ENCODE measurements at places on chromosomes 11 and 22.

DNA sequence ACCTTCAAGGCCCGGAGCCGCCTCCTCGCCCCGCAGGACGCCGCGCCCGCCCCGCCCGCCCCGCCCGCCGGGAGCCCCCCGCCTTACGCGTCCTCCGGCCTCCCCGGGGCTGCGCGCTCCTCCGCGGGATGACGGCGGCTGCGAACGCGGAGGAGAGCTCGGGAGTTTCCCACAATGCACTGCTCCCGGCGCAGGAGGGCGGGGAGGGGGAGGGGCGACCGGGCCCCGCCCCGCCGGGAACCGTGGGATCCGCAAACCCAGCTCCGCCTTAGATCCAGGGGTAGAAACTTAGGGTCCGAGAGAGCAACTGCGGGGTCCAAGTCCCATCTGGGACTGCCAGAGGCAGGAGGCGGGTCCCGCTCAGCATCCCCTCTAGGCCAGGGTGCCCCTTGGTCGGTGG, at the start of gene CEND1:
Gene CEND1 (minus strand): TSS at position 148 of the 400 bp plus-strand sequence. CDS start 1,514 bp downstream, outside the sequence.
- DNase-seq: no peak

DNA sequence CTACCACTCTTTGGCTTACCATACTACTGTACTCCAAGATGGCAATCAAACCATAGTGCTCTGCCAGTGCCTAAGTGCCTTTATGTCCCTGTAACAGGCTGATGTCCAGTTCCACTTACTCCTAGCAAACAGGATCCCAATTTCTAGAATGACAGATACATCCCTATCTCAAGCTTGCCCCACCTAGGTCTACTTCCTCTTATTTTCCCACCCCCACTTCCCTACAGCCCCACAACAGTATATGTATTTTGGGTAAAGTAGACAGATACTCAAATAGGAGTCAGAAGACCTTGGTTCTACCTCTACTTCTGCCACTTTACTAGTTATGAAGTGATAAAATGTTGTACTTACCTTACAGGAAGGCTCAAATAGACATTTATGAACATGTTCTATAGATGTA, 24.1 kb downstream of the SIK3 start:
- no peak for DNase-seq

DNA sequence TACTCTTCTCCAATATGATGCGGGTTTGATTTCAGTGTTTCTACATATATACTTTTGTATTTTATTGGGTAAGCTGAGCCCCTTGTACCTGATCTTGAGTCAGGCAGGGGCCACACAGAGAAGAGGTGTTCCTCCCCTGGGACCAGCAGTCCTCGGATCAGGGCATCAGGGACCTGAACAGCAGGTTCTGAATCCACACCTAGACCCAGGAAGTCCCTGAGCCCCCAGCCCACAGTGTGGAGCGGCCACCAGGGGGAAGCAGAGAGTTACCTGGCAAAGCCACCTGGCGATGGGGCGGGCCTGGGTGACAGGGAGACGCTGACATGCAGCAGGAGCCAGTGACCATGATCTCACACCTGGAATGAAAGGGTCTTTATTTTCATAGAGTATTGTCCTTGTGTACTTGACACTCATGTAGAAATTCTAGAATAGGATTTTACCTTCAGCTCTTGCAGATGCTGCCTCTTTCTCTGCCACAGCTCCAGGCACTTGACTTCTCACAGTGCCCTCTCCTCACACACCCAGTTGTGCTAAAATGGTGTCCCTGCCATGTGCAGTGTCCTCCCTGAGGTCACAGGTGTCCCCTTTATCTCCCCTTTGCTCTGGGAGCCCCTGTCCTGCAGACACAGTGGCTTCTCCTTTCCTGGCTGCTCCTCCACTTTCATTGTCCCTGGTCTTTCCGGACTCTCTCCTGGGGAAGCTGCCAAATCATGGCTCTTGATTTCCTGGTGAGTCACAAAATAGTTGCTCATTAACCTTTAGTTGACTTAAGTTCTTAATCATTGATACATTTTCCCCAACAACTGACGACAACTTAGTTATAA, 48.5 kb downstream of the GGTLC2 start:
- no peak for DNase-seq

DNA sequence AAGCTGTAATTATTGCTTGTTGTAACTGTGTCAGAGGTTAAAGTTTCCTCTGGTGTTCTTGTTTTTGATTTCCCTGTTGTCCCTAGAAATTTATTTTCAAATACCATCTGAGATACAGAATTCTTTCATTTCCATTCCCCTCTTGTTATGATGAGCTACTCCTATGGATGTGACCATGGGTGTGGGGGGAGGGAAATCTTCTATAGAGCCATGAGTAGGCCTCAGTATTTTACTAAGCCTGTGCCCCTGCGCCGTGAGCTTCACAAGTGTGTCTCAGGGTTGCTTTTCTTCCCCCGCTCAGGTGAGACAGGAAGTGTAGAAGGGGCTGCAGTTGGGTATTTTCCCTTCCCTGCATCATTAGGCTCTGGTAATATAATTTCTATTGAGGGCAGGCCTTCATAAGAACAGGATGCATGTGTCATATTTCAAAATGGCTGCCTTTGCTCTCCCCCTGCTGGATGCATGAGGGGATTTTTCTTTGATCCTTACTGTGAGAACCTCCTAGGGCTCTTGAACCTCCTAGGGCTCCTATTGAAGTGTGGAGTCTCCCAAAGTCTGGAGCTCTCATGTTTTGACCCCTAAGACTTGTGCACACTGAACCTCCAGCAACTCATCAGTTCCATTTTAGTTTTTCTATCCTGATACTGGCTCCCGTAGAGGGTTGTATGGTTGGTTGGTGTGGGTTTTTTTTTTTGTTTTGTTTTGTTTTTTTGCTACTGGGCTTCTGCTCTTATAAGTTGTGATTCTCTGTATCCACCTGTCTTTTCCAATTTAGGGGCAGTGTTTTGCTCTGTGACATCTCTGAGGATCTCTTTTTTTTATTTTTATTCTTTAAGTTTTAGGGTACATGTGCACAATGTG, 658.2 kb downstream of the NTM start:
- no peak for DNase-seq

DNA sequence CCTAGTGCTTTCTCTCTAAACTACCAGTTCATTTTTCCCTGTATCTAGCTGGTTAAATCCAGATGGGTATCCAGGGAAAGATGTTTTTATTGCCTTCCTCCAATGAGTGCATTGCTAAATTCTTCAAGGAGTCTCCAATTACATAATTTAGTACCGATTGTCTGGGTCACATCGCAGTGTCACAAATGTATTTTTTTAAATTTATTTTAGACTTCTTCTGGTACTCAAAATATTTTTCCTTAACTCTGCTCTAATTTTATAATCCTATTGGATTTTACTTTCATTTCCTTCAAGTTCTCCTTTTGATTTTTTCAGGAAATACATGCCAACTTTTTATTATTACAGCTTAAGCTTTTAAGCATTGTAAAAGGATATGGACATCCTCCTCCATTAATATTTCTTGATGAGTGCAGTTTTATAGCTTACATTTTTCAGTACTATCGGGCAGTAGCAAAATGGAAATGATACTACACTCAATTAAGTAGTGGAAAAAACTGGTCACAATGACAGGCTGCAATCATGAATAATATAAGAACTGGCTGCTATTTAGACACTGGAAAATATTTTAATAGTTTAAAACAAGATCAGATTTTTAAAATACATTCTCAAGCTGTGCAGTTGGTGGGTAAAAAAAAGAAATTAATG, 20.3 kb downstream of the BBOX1 start:
- DNase-seq: no peak

GRCh38 chr22:41263704-41264103, 22.3 kb downstream of the RANGAP1 start:
- DNase-seq: no peak

- DNase-seq: no peak
Measured at GRCh38 chr22:45308391-45308956, 1.3 kb upstream of the FAM118A start.

DNA sequence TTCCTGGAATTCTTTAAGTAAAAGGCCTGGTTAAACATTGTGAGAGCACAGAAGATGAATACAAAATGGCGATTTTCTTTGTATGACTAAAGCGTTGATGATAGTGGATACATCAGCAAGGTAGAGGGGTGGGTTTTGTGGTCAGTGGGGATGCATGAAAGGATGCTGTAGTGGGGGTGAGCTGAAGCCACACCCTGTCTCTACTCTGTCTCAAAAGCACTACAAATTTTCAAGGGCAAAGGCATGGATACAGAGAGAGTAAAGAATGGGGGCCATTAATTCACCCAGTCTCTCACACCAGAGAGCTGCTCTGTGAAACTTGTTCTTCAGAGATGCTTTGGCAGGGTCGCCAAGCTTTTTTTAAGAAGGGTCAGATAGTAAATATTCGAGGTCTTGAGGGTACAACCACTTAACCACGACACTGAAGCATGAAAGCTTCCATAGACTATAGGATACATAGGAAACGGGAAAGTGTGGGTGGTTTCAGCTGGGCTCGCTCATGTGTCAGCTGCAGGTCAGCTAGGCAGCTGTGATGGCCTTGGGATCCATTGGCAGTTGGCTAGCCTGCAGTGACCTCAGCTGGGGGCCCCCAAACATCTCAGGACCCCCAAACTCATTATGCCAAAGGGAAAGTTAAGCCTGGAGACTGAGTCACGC, 8.3 kb downstream of the TMEM138 start:
- no peak for DNase-seq

GRCh38 chr11:102925988-102926387, 29.5 kb downstream of the MMP13 start:
- DNase-seq: no peak

DNA sequence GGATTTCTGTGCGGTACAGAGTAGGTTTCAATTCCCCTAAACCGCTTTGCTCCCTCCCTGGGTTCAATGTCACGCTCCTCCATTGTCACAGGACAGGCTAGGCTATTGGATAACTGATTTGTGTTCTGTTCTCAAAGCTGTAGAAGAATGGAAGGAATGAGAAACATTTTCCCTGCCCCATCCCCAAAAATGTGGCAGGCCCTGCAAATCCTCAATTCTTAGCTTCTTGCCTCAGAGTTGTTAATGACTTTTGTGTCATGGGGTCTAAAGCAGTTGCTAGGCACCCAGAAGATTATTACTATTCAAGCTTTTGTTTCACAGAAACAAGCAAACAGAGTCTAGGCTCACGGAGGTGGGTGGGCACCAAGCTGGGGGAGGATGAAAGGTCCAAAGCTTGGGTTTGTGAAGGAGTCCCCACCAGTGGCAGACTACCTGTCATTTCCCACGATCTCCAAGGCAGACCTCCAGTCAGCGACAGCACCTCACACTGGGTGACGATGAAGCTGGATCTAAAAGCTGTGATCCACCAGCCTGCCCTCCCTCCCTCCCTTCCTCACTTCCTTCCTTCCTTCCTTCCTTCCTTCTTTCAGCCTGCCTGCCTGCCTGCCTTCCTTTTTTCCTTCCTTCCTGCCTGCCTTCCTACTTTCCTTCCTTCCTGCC, 1080.2 kb downstream of the OPCML start:
- DNase-seq: no peak

DNA sequence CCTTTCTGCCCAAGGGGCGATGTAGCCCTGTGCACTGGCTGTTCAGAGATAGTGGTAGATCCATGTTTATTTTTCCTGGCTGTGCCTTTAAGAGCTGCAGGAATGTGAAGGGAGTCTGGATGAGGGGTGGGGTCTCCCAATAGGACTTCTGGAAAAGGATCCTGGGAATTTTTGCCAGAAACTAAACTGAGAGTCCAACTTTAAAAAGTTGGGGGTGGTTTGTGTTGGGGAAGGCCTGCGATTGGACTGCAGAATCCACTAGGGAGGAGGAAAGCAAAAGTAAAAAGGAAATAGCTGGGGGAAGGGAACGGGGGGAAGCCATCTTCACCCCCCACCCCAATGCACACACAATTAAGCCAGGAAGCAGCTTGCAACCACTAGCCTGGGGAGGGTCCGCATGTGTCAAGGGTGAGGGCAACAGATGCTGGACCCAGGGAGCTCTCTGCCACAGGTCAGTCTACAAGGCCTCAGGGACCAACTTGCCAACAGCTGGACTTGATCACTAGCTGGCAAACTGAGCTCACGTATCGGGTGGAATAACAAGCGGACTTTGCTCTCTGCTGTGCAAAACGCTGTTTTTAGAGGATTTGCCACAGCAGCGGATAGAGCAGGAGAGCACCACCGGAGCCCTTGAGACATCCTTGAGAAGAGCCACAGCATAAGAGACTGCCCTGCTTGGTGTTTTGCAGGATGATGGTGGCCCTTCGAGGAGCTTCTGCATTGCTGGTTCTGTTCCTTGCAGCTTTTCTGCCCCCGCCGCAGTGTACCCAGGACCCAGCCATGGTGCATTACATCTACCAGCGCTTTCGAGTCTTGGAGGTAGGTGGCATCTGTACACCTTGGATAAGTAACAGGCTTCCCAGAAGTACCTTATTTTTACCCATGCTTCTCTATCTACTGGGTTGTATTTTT, at the start of gene OLFML1:
Gene OLFML1 (plus strand): TSS at position 321 of the 912 bp plus-strand sequence. CDS start 370 bp downstream, at position 691.
- no peak for DNase-seq

DNA sequence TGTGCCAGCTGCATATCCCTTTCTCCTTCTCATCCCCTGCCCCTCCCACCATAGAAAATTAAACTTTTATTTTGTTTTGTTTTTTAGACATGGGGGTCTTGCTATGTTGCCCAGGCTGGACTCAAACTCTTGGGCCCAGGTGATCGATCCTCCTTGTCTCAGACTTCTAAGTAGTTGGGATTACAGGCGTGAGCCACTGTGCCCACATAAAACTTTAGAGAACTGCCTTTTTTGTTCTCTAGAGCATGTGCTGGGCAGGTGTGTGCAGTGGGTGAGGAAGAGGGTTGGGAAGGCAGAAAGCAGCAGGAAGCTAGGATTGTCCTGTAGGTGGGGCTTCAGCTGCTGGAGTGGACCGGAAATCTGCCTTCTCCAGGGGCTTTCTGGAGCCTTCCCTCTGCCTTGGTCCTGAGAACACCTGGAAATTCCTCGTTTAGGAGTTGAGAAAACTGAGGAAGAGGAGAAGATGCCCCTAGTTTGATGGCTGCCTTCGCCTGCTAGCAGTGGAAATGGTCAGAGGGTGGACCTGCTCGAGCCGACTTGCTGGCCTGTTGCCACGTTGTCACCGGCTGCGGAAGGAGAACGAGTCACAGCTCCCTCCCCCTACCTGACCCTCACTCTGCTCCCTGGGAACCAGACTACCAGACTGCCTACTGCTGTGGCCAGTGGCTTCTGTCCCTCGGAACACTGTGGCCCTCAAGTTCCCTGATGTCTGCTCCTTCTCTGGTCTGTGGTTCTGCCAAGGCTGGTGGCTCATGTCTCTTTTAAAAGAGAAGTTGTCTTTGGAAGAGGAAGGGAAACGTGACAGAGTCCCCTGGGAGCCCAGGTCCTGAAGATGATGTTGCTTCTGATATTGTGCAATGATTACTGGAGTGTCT, 4.0 kb downstream of the ST14 start:
- no peak for DNase-seq

- no peak for DNase-seq
Measured at GRCh38 chr11:28726432-28726831, 618.2 kb downstream of the METTL15 start.

Data from cortex of kidney (tissue), 1 donor.